ENCODE measurements at places on chromosomes 1 and 21.

DNA sequence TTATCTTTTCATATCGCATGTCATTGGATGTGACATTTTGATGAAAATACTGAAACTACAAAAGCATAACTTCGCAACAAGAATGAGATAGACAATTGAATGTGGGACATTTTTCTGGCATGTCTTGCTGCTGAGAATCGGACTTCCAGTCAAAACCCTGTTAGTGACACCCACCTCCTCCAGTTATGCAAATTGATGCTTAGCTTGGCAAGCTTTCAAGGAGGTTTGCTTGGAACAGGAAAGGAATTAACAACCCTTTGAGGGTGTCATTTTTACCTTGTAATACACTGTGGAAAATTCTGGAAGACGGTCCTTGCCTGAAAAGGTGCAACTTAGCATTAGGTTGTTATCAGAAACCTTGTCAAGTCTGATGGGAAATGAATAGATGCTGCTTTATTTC, 38.8 kb upstream of the FAM3B start:
- DNase-seq: no peak

DNA sequence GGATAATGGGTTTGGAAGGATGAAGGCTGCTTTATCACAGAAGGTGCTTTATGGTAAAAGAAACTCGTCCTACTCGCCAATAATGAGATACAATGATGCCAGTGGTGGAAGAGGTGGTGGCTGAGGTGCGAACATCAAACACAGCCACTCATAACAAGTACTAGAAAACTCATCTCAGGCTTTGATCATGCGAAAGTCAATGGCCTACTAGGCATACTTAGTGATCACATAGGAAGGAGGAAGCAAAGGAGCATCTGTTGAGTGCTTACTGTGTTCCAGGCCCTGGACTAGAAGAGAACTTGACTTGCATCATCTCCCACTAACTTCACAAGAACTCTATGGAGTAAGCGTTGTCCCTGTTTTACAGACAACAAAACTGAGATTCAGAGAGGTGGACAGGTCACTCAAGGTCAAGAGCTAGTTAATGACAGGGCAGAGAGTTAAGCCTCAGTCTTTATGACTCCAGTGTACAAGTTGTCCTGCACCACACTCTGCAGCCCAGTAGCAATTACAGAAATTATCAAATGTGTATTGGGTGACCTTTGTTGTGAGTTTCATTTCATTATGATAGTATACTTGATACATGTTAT, 33.6 kb downstream of the RUNX1 start:
- DNase-seq: no peak

DNA sequence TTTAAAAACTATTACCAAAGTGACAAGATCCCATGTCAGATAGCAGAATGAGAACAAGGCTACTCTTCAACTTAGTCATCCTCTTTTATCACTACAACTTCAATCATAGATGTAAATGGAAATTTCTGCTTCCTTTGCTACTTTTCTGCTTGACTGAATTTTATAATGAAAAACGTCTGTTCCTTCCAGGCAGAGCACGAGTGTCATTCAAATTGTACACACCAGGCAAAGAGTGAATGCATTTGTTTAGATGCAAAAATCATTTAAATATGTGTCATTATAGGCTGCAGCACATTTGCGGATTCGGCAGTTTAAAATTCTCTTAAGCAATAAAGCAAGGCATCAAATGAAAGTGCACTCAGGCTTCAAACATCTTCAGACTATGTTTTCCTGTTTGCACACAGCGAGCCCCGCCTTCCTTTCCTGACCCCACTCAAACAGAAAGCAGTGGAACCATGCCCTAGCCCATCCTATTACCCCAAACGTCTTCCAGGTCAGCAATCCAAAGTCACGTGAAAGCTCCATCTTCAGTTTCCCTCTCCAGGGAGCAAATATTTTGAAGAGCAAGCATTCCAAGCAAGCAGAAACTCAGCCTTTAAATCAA, 99.6 kb downstream of the APP start:
- DNase-seq: peak; percentile 53

GRCh38 chr1:3072391-3073185, 3.6 kb downstream of the PRDM16 start:
- DNase-seq: no peak

DNA sequence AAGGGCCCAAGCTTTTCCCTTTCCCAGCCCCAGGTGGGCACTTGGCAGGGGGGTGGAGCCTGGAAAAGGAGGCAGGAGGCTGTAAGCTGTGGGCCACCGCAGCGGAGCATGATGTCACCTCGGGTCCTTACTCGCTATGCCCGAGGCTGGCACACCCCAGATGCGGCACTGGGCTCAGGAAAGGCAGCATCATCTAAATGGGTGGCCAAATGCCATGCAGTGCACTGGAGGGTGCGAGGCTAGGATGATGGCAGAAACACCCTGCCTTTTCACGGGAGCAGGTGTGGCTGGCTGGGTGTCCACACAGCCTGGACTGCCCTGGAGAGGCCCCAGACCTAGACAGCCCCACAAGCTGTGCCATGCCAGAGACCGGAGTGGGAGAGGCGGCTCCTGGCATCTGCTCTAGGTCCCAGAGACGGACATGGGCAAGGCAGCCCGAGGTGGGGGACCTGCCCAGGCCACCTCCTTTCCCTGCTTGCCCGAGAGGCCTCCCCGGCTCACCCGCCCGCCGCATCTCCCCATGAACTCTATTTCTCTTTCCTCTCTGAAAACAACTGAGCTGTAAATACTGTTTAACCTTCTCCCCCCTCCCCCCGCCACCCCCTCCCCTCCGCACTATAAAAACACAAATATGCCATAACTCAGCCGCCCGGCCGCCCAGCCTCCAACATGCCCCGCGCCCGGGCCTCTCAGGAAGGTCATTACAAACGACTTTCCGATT, 124.7 kb downstream of the CASZ1 start:
- no peak for DNase-seq

DNA sequence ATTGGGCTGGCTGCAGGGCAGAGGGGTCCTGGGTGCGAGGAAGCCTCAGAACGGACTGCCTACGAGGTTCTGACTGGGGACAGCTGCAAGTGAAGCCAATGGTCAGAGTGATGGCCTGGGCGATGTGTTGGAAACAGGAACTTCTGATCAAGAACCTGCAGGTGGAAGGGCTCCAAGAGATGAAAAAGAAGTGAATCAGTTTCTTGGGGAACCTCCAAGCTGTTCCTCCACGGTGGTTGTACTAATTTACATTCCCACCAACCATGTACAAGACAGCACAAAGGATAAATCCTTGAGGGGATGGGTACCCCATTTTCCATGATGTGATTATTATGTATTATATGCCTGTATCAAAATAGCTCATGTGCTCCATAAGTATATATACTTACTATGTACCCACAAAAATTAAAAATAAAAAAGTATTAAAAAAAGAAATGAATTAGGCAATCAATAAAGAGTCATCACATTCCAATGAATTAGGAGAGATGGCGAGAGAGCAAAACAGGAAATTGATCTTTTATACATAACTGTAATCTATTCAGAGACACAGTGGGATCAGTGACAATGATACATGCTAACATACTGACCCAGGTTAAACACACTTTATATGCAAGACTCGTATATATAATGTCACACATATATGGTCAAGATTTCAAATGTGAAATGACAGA, 58.1 kb downstream of the PTPN14 start:
- no peak for DNase-seq

DNA sequence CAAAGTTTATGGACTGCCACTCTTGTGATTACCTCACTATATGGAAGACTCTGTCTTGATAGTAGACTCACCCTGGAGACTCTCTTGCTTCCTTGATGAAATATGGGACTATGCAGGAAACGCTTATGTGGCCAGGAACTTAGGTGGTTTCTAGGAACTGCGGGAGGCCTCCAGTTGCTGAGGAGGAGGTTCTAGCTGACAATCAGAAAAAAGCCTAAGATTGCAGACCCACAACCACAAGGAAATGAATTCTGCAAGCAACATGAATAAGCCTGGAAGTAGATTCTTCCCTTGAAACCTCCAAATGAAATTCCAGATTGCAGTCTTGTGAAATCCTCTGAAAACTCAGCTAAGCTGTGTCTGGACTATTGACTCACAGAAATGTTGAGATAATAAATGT, 88.9 kb upstream of the COL11A1 start:
- DNase-seq: no peak

DNA sequence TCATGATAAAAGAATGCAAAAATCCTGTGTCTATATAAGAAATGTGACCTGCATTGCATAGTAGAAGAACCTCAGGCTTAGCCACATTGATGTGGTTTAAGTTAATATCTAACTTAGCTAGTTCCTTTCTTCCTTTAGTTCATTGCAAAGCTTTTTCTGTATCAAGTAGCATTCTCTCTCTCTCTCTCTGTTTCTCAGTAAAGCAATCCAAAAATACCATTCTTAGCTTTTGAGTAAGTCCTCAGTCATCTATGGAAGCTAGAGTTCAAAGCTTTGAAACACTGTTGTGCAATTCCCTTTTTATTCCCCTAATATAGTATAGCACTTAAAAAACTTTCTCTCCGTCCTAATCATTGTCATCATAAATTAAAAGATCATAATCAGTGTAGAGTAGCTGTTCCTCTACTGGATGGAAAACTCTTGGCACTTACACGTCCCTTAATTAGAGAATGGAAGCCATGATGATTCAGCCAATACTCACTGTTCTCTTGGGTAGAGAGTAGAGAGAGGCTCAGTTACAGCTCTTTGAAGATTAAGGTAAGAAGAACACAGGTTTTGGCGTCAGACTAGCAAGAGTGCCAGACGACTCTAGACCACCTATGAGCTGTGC, 350.3 kb upstream of the LYPLAL1 start:
- peak; percentile 88 for DNase-seq

- no peak for DNase-seq
Observed at GRCh38 chr1:115170377-115170776, 81.1 kb upstream of the TSPAN2 start.

- DNase-seq: no peak
Observed at GRCh38 chr1:19453741-19454201, 31.6 kb downstream of the CAPZB start.

DNA sequence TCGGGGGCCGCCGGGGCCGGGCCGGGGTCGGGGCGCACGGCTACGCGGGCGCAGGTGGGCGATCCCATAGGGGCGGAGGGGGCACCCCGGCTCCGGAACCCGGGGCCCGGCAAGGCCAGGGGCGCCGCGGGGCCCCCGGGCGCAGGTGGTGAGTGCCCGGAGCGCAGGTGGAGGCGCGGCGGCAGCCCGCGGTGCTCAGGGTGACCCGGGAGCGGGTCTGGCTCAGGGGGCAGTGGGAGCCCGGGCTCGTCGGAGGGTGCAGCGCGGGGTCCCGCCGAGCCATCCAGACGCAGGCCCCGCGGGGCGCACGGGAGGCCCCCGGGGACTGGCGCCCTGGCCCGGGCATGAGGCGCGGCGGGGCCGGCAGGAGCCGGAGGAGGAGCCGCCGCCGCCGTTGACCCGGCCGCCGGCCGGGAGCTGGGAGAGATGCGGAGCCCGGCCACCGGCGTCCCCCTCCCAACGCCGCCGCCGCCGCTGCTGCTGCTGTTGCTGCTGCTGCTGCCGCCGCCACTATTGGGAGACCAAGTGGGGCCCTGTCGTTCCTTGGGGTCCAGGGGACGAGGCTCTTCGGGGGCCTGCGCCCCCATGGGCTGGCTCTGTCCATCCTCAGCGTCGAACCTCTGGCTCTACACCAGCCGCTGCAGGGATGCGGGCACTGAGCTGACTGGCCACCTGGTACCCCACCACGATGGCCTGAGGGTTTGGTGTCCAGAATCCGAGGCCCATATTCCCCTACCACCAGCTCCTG, 489 bp downstream of the CELSR2 start:
- DNase-seq: no peak

- no peak for DNase-seq
Observed at GRCh38 chr1:234627009-234627950, 17.3 kb upstream of the IRF2BP2 start.

DNA sequence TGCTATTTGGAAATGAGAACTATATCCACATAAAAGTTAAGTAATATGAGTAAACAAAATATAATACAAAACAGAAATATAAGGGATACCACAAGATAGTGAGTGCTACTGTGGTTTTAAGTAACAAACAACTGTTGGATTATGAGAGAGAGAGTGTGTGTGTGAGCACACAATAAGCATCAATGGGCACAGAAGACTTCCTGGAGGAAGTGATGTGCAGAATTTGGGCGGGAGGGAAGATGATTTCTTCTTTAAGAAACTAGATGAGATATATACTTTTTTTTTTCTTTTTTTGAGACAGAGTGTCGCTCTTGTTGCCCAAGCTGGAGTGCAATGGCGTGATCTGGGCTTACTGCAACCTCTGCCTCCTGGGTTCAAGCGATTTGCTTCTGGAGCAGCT, 7.9 kb upstream of the IER5 start:
- DNase-seq: no peak

GRCh38 chr1:198833706-198834503, 195.1 kb downstream of the PTPRC start:
- DNase-seq: no peak

Data from AG04449 (cell line).